Activated CD8-positive, alpha-beta T cell treated with anti-CD3 and anti-CD28 coated beads for 36 hours (primary cell): ENCODE measurements at places on chromosomes 2 and 18.

DNA sequence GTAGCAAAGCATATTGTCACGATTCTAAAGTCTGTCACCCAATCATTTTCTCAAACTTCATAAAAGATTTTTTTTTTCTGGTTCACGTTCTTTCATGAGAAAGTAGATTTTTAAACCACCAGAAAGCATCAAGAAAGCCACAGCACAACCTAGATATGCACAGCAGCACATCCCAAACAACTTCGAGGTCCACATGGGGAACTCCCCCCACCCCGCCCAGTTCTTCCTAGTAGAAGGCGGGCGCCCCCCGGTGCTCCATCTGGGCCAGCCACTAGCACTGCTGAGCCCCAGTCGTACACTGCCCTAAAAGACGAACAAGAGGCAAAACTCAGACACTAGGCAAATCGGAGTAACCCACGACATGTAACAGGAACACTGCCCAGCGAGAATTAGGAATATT, 15.5 kb downstream of the HDLBP start:
- DNase-seq, result peak; percentile 74

- DNase-seq, result peak; percentile 52
Measured at GRCh38 chr2:119697290-119698020, 18.5 kb downstream of the TMEM177 start.

DNA sequence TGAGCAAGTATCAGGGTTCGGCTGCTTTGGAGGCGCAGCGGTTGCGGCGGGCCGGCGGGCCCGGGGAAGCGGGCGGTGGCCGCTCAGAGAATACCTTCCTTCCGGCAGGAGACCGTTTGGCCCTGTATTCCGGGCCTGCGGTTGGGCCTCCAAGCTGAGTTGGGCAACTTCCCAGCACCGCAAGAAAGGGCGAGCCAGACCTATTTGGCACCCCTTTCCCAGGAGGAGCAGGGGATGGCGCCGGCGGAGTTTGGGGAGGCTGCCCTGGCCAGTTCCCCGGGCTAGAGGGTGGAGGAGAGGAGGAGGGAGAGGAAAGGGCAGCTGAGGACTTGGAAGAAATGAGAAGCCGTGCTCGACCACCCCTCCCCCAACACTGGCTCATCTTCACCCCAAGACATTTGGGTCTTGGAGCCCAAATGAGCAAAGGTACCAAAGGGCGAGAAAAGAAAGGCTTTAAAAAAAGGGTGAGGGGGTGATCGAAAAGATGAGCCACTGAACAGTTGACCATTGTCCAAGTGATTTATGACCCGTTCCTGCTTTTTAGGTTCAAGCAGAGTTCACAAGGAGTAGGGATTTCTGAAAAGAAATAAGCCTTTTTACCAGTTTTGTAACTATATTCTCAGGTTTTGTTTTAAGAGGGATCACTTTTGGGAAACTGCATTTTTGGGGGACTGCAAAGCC, 8.4 kb downstream of the HOXD3 start:
- no peak for DNase-seq

DNA sequence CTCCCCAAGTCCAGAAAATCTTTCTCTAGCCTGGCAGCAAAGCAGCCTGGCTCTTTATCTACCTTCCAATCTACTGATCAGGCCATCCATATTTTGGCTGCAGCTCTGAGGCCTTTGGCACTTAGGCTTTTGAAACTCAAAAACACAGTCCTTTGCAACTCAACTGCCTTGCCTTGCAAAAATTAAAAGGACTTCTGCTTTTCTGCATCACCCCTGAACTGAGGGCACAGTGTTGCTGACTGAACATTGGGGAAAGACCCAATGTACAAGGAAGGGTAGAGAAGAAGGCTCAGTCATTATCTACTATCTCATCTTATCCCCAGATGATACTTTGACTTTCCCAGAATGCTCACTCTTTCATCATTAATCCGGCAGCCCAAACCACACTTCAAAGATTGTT, 625.5 kb downstream of the ARHGAP15 start:
- no peak for DNase-seq

DNA sequence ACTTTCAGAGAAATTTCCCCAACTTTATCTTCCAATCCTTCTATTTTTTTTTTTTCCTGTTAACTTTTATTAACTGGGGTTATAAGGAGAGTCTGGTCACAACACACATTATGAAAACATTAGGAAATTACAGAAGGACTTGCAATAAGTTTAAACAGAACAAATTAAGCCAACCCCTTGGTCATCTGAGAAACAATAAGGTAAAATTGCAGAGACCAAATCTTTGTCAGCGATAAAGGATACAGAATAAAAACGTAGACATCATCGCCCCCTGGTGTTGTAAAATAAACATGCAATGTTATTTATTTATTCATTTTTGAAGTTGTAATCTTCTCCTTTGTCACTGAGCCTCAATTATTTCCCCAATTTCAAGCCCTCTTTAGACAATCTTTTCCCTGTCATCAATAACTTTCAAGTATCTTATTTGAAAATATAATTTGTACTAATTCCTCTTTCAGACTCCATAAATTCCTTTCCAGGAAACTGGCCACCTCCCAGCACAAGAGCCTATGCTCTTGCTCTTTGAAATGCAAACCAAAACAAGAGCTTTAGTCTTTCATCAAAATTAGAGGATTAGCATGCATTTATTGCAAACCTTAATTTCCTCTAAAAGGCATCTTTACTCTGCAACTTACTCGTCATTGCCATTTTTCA, 19.5 kb downstream of the G6PC2 start:
- DNase-seq, result no peak

GRCh38 chr2:10971888-10972260, 60.1 kb downstream of the KCNF1 start:
- no peak for DNase-seq

DNA sequence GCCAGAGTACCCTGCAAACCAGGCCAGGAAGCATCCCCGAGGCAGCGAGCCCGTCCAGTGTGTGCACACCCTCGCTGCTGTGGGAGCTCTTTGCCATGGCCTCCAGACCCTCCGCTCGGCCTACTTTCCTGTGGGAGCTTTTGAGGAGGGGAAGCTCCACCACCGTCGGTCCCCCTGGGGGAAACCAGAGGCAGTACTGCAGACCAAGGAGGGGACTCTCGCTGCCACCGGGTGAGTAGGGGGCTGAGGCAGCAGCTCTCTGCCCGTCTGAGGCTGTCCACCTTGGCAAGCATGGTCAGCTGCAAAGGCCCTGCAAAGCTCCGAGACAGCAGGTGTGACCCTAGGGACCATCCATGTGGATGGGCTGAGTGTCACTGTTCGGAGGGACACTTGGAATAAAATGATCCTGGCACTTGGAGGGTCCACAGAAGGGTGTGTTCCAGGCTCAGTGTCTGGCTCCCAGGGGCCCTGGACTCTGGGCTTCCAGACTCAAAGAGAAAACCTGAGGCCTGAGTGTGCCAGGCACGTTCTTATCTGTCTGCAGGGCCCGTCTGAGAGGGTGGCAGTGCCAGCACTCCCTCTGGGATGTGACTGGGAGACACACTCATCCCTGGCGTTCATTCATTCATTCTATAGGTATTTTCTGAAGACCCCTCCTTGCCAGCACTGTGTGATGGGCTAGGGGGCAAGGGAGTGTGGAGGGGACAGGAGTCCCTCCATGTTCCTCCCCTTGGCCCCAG, 282.8 kb upstream of the HS6ST1 start:
- no peak for DNase-seq

DNA sequence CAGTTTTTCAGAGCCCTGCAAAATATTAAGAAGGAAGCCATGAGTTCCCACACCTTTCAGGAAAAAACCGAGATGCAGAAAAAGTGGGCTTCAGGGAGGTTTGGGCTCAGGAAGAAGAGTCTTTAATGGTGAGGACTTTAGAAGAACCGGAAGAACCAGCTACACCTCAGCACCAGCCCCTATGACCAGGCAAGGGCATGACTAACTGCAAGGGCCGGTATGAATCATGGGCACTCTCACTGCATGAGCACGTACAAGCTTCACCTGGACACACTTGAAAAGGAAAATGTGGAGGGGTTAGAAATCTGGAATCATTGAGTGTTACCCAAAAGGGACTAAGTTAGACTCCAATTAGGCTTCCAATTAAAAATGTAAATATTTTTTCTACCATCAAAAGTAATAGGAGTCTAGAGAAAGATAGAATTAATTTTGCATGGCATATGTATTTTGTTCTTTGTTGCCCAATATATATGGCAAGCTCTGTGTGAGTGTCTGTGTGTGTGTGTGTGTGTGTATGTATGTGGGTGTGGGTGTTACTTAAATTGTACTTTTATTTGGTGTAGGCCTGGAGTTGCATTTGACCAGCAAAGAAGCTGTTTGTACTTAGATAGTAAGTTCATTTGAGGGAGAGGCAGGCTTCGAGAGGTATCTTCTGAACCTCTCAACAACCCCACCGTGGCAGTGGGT, 66.5 kb upstream of the THUMPD2 start:
- DNase-seq, result no peak
